ENCODE measurements at places on chromosomes 7 and 10. TPM values are rescaled to one million over a fixed set of nuclear protein-coding genes. Genes with fewer than 3 reads are reported as not detected.
A peak's percentile ranks its signal among the peaks of the same experiment; 100 is the strongest.

DNA sequence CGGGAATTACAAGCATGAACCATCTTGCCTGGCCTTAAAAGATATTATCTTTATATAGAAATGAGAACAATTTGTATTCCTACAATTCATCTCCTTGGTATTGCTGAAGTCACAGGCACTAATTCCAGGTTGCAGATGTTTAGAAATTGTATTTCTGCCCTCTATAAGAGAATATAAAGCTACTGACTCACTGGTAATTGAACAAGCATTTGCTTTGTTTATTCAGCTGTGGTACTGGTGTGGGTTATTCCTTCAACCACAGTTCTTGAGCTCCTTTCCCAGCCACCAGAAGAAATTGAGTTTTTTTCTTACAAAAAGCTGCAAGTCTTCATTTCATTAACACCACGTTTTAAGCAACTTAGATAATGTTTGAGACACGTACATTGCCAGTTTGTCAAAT lies 29.0 kb upstream of the MPP7 start:
- no peak for DNase-seq

DNA sequence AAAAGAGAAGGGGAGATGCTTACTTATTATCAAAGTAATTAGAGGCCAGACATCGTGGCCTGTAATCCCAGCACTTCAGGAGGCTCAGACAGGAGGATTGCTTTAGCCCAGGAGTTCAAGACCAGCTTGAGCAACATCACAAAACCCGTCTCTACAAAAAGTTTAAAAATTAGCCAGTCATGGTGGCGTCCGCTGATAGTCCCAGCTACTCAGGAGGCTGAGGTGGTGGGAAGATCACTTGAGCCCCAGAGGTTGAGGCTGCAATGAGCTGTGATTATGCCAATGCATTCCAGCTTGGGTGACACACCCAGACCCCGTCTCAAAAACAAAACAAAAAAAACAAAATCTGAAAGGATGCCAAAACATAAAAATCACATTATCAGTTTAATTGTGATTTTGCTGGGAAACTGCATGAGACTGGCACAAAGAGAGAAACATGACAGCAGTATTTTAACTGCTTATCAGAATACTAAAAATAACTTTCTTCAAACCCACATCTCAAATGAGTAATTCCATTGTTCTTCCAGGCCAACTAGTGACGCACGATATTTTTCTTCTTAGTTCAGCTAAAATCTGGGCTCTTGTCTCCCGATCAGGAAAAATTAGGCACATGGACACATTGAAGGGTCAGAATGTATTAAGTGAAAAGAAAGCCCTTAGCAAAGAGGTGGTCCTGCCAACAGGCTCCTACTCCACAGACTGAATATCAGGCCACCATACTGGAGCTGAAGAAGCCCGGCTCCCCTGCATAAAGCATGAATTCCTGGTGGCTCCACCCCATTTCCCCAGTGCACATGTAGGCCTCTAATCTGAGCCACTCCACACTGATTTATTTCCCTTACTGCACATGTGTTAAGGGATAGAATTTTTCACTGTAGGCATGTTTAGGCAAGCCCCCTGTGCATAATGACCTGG lies 9.6 kb upstream of the CCM2 start:
- no peak for DNase-seq

DNA sequence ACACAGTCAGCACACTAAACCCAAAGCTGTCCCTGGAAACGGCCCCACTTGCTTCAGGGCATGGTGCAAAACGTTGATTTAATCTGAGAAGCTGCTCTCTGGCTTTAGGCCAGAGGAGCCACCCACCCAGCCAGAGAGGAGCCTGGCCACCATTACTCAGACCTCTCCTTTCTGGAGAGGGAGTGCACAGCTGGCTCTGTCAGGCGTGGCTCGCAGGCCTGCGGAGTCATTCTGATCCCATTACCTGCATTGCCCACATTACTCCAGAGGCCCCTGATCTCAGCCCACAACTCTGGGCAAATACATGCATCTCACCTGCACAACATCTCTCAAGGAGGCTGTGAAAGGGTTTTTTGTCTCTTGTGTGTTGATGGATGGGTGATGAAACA lies 370.0 kb upstream of the IGFBP3 start:
- no peak for DNase-seq

GRCh38 chr10:52965509-52965908 lies 192.9 kb upstream of the MBL2 start:
- DNase-seq, result no peak

GRCh38 chr10:125231813-125232475 lies 71.6 kb upstream of the CTBP2 start:
- DNase-seq, result no peak

- DNase-seq, result no peak
These were observed 126.0 kb downstream of the SGMS1 start for GRCh38 chr10:50497758-50498157.

- no peak for DNase-seq
These were observed 23.9 kb downstream of the ATP6V1F start for GRCh38 chr7:128886391-128887168.

- peak; percentile 15 for DNase-seq
These were observed 59.0 kb upstream of the CHST15 start for GRCh38 chr10:124152139-124153022.

APBB1IP gene
- 0.94 TPM for total RNA-seq

GRCh38 chr10:103757531-103758293 lies 97.7 kb downstream of the SH3PXD2A start:
- DNase-seq, result no peak

DNA sequence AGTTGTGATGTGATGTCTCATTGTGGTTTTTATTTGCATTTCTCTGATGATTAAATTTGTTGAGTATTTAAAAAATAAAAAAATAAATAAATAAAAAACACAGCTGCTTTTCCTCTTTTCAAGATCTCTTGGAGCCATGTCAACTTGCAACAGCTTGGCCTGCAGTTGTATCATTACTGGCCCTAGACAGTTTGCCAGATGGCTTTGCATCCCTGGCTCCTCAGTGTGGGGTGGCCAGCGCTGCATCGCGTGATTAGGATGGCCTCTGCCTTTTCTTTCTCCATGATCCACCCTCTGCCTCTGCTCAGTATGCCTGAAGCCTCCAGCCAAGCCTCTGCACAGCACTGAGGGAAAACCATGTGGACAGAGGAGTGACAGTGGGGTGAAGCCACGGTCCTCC lies 96.8 kb downstream of the PPP1R3C start:
- no peak for DNase-seq

GRCh38 chr7:103859709-103860108 lies 129.7 kb downstream of the RELN start:
- DNase-seq, result no peak

DNA sequence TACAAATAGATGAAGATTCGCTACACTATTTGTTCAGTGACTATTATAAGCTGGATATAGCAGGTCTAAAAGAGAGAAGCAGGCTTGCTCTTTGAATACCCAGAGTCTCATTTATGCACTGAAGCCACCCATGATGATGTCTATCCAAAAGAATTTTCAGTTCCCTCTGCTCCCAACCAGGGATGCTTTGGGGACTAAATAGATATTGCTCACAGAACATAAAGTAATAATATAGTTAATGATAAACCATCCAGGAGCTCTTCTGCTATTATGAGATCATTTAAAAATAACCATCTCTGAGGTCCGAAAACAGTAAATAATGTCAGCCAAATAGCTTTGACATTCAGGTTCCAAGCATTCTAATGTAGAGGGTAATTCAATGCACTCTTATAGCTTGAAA lies 875.4 kb downstream of the SORCS3 start:
- DNase-seq, result no peak
